Hypothalamus (tissue), 51 donors: ENCODE measurements at places on chromosomes 6 and 20.
A peak's percentile ranks its signal among the peaks of the same experiment; 100 is the strongest.

GRCh38 chr20:1374246-1374645 lies 18.6 kb downstream of the FKBP1A start:
- DNase-seq = no peak

- no peak for DNase-seq
Observed at GRCh38 chr6:43830775-43831174, 60.8 kb downstream of the VEGFA start.

GRCh38 chr6:49155316-49155715 lies 307.7 kb downstream of the MMUT start:
- no peak for DNase-seq

GRCh38 chr20:49276961-49277785 lies 684 bp downstream of the ZNFX1 start:
- peak; percentile 34 for DNase-seq

GRCh38 chr6:87658516-87658915 lies 43.5 kb downstream of the AKIRIN2 start:
- no peak for DNase-seq

GRCh38 chr6:131789219-131789618 lies 18.6 kb upstream of the ENPP1 start:
- DNase-seq = no peak

DNA sequence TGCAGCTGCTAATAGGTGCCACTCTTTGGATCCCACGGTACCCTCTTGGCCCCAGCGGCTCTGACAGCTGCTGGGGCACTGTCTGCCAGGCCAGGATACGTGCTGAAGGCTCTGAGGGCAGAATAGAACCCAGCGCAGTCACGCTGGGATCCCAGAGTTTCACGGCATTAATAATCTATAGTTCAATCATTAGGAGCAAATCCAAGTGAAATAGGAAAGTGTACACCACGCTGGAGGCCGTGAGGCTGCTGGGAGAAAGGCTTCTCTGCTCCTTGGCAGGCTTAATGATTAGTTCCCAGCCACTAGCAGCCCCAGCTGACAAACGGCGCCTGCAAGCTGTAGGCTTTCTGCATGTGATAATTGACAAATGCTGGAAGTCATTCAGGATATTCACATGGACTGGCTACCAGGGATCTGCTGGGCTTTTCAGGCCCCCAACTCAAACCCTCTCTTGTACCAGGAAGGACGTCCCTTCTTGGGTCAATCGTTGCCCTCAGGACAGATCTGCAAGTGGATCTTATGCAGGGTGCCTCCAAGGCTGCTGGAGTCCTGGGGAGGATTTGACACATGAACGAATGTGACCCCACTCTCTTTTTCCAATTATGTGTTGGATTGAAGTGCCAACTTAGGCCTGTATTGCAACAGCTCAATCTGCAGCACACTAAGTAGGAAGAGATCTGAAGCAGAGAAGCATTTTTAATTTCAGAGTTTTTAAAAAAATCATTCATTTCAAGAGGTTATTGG lies 50.1 kb upstream of the INSM1 start:
- no peak for DNase-seq

GRCh38 chr6:98454809-98455322 lies 379.5 kb upstream of the POU3F2 start:
- DNase-seq = no peak

DNA sequence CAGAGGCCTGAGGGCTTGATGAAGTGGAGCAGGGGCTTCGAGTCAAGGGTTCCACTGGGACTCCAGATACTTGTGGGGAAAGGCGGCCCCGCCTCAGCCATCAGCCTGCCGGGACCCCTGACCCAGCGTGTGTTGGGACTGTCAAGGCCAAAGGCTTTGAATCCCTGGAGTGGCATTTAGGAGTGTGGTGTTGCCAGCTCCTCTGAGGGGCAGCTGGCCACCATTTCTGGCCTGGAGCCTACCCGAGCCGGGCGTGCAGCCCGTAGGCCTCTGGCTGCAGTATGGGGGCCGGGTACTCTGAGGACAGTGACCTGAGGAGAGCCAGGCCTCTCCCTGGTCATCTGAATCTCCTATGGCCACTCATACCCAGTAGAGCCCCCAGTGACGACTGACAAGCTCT lies 40.0 kb downstream of the RRBP1 start:
- DNase-seq = no peak

DNA sequence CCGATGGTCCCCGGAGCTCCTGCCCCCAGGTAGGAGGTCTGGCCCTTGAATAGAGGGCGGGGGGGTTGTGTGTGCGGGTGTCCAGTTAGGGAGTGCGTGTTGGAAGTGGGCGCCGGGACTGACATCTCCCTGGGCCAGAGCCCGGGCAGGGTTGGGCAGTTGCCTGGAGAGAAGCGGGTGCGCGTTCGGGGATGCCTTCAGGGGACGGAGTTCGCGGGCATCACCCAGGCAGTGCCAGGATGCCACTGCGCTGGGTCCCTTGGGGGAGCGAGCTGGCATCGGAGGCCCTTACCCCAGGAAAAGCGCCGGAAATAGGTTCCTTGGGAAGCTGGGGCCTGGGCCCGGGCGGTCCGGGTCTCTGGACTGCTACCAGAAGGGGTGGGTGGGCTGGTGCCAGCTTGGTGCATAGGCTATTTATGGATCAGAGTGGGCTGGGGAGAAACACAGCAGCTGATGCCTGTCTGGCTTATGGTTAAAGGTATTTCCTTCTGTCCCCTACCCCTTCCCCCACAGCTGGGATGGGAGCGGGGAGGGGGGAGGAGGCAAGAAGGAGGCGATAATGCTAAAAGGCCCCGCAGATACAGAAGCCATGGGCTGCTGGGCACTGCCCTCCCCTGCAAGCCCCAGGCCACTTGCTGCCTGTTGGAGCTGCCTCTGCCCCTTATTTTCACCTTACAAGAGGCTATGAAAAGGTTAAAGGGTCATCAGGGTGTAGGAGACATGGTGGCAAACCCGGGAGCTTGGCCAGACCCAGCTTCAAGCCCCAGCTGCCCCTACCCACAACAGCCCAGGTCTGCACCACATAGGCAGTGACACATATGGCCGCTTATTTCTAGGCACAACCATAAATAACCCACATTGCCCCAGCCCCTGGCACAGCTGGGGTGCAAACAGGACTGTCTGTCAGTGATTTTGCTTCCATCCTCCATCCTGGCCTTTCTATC lies 638 bp downstream of the PACSIN1 start:
- no peak for DNase-seq

DNA sequence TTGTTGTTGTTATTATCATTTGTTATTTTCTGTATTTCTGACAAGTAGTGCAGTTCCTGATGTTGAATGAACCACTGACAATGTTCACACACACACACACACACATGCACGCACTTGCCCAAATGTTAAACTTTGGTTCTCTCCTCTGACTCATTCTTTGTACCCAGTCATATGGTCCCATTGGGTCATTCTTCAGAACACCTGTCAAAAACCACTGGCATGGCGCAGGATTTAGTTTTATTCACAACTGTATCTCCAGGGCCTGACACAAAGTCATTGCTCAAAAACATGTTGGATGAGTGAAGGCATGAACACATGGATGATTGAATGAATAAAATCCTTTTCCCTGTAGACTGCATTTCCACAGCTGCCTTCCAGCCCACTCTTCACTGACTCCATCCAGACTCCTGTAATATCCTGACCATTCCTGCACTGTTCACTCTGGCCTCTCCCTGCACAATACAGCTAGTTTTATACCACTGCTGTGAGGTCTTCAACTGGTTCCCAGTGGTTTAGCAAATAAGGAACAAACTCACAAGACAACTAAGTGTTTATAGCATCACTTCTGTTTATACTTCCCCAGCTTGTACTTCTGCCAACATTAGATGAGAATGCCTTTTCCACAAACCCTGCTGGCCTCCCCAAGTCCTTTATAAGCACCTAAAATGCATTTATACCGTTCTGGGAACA lies 6.9 kb upstream of the CST11 start:
- no peak for DNase-seq

GRCh38 chr6:129055796-129056195 lies 172.9 kb downstream of the LAMA2 start:
- no peak for DNase-seq
